T47D (cell line): ENCODE measurements at places on chromosomes 3 and 15.

- no peak for DNase-seq
These were observed 59.0 kb downstream of the MGLL start for GRCh38 chr3:127763337-127763736.

- peak; percentile 92 for DNase-seq
These were observed 288.6 kb downstream of the UACA start for GRCh38 chr15:70474471-70475406.

DNA sequence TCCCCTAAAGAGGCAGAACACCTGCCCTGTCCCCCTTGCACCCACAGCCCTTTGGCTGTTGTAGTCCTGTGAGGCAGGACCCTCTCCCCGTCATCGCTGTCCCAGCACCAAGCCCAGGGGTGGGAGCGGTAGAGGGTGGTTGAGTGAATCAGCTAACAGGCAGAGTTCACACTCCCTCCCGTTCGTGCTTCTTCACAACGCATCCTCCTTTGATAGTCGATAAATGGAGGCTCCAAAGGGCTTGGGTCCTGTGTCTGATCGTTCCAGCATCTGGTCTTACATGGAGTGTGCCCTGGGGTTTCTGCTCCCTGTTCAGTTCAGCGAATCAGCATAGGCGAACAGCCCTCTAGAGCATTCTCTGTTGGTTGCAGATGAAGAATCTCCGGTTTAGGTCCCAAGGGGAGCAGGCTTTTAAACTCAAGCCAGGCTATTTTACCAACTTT, 820 bp upstream of the HMCES start:
- DNase-seq: no peak

- DNase-seq: no peak
These were observed 211.0 kb downstream of the GBE1 start for GRCh38 chr3:81550415-81550814.

DNA sequence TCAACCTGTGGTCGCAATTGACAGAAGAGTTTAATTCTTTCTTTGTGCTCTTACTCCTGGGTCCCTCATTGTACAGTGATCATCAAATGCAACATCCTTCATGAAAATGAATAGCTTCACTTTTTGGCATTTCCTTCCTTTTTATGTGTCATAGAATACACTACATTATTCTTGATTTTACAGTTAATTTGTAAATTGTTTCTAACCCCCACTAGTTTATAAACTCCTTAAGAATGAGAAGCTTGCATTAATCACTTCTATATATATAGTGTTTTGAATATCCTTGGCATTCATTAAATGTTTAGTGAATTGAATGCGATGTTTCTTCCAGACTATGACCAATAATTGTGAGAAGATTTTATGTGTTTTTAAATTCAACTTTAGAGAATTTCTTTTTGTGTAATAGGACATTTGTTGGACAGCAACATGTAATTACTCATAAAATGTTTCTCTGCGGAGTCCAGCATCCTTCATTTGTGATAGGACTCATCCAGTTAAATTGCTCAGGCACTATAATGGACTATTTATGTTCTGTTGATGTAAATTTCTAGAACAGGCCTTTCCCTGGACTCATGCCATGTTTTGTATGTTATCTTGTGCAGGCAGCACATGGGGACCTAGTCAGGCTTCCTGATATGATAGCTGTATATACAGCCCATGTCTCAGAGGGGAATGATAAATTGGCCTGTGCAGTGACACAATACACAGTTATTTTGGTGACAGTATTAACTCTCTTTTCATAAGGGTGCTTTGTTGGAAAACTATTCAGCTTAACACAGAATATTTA, 51.3 kb downstream of the MBNL1 start:
- DNase-seq: no peak
